Activated CD8-positive, alpha-beta memory T cell treated with anti-CD3 and anti-CD28 coated beads for 1 hour (primary cell): ENCODE measurements at places on chromosomes 7 and 10.

GRCh38 chr10:91908337-91909116, 759 bp downstream of the FGFBP3 start:
- peak; percentile 48 for DNase-seq

DNA sequence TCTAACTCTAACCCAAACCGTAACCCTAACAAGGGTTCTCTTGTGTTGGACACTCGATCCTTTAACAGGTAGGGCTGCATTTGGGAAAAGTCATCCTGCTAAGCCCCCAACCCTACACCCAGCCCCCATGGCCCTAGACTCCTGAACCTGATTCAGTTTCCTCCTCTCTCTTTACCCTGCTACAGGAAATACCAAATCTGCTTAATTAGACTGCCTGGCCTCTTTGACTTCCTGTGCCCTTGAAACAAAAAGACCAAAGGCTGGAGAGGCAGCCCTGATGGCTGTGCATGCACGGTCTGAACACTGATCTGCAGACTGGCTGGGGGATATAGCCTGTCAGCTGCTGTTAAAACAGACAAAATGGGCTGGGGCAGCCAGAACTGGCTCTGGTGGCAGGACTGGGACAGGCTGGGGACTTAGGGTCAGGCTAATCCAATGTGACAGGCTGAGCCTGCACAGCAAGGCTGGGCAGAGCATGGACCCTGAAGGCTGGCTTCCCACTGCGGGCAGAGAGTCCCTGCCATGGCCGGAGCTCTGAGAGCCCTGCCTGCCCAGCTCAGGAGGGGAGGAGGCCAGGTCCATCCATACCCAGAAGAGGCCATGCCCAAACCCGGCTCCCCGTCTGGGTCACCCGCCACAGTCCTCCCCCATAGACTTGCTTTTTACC, 51.0 kb upstream of the MSMB start:
- no peak for DNase-seq

GRCh38 chr10:82084904-82085303, 209.9 kb downstream of the NRG3 start:
- DNase-seq: no peak

DNA sequence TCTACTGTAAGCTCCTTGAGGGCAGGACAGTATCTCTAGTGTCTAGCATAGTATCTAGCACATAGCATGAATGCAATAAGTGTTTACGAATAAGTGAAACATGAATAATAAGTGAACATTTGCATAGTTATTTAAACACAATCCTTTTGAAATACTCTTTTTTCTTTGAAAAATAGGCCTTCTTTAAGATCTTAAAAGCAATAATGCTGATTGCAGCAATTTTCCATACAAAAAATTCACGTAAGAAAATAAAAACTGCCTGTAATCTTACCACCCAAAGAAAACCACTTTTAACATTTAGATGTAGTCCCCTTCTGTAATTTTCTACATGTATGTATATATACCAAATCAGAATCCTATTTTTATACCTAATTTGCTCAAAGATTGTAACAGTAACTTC, 162.5 kb upstream of the HPS1 start:
- DNase-seq: no peak

DNA sequence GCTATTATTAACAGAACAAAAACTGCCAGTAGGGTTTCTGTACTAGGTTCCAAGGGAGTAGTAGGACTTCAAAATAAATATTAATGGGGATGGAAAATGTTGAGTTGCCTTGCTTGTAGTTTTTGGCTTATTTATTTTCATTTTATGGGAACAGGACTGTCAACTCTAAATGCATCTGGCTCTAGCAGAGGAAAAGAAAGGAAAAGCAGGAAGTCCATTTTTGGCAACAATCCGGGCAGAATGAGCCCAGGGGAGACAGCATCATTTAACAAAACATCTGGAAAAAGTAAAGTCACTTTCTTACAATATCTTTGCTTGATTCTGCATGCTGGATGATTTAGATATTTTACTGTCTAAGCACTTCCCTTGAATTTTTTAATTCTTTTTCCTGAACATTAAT, 69.4 kb downstream of the NOC3L start:
- DNase-seq: no peak

GRCh38 chr7:4634166-4634565, 47.9 kb upstream of the FOXK1 start:
- DNase-seq: no peak

DNA sequence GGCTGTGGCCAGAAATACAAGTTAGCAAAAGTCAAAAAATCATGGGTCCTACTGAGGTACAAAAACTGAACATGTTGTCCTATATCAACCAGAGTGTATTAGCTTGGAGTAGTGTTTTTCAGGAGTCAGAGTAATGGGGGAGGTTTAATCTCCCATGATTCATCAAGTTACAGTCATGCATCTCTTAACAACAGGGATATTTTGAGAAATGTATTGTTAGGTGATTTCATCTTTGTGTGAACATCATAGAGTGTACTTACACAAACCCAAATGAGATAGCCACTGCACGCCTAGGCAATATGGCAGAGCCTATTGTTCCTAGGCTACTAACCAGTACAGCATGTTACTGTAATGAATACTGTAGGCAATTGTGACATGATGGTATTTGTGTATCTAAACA, 14.9 kb upstream of the TES start:
- no peak for DNase-seq

DNA sequence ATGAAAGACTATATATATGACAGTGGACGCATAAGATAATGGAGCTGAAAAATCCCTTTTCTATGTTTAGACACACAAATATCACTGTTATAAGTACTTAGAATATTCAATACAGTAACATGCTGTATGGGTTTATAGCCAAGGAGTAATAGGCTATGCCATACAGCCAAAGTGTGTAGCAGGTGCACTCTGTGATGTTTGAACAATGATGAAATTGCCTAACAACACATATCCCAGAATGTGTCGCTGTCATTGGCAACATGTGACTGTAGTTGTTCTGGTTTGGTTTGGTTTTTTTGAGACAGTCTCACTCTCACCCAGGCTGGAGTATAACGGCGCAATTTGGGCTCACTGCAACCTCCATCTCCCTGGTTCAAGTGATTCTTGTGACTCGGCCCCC, 26.1 kb downstream of the NOM1 start:
- no peak for DNase-seq

DNA sequence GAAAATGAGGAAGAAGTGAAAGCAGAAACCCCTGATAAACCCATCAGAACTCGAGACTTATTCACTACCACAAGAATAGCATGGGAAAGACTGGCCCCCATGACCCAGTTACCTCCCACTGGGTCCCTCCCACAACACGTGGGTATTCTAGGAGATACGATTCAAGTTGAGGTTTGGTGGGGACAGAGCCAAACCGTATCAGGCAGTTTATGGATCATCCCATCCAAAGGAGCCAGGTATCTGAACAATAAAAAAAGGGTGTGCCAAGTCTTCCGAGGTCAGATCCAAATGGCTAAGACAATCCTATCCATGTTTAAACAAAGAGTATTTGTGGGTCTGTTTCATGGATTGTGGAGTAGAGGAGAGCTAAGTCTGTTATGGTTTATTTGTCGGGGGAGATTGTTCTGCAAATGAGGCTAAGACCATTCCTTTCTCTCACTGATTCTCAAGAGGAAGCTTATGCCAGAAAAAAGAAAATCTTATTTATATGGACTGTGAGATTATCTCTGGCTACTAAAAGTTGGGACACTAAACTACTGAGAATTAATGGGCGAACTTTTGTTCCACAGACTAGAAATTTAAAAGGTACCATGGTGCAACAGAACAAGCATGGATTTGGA, 203.7 kb downstream of the IPMK start:
- no peak for DNase-seq

DNA sequence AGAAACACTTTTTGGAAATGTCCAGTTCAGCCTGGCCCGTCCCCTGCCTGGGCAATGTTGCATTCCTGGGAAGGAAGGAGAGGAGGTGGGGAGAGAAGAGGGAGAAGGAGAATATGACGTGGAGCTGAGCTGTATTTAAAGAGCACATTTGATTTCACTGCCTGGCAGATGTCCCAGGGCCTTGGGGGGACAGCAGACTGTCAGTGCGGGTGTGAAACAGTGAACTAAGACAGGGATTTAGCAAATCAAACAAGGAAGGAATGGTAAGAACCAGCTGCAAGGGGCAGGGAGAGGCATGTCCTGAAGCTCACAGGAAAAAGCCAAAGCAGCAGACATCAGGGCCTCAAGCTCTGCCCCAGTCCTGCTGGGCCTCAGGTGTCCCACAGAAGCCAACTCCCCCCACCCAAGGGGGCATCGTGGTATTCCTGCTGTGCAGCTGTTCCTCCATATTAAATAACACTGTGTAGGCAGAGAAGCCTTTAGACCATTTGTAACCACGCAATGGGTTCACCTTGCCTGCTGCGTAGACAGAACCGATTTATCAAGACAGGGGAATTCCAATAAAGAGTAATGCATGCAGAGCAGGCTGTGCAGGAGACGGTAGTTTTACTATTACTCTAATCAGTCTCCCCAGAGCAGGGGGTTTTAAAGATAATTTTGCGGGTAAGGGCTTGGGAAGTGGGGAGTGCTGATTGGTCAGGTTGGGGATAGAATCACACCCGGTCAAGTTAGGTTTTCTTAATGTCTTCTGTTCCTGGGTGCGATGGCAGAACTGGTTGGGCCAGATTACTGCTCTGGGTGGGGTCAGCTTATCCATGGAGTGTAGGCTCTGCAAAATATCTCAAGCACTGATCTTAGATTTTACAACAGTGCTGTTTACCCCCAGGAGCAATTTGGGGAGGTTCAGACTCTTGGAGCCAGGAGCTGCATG, 18.3 kb downstream of the LEP start:
- no peak for DNase-seq

DNA sequence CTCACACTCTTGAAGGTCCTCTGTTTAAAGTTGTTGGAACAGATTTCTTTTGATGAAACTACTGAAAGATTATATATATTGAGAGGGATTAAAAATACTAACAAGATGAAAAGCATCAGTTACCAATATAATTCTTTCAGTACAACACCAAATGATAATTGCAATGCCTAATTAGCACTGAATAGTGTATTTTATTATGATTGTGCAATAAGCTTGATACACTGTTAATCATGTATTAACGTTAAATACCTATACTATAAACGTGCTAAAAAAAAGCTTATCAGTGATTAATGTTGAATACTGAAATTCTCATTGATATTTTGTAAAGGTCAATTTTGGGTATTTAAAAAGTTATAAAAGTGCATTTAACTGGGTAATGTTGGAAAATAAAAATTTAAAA, 61.5 kb downstream of the HIBADH start:
- DNase-seq: no peak

DNA sequence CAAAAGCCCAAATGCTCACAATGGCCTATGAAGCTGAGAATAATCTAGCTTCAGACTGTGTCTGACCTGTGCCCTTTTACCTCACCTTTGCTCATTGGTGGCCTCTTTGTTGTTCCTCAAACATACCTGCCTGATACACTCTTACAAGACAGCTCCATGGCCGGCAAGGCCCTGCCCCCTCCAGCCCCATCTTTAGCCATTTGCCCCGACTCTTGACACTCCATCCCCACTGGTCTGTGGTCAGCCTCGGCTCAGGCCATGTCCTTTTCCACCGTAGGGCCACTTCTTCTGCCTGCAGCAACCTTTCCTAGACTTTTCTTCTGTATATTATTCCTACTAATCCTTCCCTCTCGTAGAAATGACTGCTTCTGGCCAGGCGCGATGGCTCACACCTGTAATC, 265.2 kb downstream of the RPS24 start:
- DNase-seq: no peak

GRCh38 chr7:84258628-84259027, 64.0 kb upstream of the SEMA3A start:
- DNase-seq: no peak

DNA sequence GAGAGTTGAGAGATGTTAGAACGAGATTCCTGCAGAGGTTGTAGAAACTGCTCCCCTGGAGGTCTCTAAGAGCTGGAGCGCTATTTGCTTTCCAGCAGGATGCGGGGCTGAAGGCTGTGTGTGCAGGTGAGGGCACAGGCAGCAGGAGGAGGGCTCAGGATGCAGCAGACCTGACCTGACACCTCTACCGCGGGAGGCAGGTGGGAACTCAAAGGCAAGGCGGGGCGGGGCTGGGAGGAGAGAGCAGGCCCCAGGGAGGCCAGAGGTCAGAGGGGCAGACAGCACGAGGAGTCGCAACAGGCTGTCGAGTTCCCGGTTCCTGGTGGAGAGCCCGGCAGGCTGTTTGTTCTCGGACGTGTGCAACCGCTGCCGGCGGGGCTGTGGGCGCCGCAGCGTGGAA, 7.9 kb upstream of the CRTAC1 start:
- no peak for DNase-seq

- DNase-seq: no peak
Observed at GRCh38 chr10:12432402-12433189, 83.2 kb downstream of the CAMK1D start.

DNA sequence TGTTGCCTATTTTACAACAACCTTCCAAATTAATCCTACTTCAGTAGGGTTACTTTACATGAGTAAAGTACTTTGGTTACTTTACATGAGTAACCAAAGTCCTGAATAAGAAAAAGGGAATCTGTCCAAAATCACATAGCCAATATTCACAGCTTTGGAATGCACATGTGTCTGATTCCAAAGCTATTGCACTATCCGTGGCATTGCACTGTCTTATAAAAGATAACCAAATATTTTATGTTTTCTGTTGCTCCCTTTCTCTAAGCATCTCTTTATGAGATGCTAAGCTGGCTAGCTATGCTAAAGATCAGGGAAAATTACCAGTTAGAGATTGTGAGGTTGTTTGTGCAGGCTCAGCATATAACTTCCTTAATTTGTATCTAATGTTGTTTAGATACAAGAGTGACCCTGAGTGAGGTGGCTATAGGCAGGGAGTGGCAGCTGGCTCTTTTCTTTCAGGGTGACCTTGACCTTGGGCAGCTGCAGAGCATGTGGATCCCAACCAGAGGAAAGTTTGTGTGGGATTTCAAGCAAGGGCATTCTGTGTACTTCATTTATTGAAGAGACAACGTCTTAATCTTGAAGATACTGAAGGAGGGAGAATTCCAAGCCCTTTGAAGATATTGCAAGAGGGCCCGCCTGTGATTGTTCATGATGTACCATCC, 366.1 kb upstream of the ANKRD30A start:
- no peak for DNase-seq
